ENCODE measurements at places on chromosomes 5 and 9.
A peak's percentile ranks its signal among the peaks of the same experiment; 100 is the strongest.

DNA sequence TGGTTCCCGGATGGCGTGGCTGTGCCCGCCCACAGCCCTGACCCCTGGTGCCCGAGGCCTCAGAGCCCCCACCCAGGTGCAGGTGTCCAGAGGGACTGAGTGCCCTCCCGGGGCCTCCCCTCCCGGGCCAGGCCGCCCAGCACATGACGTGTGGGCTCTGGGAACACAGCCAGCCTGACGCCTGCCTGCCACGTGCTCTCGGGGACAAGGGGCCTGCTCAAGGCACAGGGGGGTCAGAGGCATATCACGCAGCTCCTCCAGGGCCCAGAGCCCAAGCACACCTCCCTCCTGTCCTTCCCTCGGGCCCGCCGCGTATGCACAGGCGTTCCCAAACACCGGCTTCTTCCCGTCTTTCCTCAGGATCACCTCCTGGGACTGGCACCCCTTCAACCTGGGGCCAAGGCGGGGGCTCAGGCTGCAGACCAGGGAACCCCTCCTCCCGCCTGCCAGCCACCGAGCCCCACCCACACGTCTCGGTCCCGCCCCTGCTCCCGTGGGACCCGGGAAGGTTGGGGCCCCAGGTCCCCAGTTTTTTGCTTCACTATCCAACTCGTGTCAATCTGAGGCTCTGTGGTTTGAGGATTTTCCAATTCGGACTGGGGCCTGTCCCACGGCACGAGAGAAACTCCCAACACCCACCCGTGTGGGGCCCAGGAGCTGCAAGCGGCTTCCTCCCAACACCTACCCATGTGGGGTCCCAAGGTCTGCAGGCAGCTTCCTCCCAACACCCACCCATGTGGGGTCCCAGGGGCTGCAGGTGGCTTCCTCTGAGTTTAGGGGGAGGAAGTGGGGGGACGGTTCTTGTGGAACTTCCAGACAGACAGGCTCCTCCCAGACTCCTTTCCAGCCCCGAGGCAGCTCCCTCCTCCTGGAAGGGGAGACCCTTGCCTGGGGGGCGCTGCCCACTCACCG, 1.5 kb downstream of the LCN10 start:
- DNase-seq = no peak

- DNase-seq = no peak
Measured at GRCh38 chr5:14086261-14086660, 56.9 kb upstream of the TRIO start.

GRCh38 chr9:92525306-92525705, 10.5 kb downstream of the ECM2 start:
- no peak for DNase-seq

DNA sequence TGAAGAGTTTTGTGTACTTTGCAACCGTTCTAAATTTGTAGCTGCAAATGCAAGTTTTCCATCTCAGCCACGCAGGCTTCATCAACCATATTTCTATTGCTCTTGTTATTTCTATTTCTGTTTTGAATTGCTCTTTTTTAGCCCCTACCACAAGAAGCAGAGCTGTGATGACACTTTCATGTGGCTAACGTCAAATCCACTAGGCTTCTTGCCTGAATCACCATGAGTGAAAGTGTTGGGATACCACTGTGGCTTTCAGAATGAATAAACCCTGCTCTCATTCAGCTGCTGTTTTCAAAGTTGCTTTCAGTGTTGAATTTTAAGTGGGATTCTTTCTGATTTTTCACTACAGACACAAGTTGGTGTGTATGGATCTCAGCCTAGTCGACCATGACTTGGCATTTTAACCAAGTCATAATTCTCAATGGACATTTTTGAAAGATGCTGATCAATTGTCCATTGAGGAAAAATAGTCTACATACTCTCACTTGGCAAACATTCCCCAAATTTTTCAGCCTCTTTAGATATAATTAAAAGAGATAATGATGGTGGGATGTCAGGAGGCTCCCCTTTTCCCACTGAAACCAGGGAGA, 41.0 kb upstream of the MTAP start:
- DNase-seq = no peak

GRCh38 chr9:114382699-114383520, 4.9 kb downstream of the AKNA start:
- no peak for DNase-seq

- peak; percentile 98 for DNase-seq
Measured at GRCh38 chr9:117184173-117184572, 230.7 kb downstream of the ASTN2 start.

DNA sequence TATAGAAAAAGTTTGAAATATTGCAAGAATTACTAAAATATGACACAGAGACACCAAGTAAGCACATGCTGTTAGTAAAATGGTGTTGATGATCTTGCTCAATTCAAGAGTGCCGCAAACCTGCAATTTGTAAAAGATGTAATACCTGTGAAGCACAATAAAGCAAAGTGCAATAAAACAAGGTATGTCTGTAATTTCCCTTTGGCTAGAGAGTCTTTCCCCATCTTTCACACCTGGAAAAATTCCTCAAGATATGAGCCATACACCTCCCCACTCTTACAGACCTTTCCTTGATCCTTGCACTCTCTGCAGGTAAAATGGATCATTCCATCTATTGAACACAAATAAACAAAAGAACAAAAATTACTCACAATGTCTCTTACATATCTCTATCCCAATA, 597.8 kb downstream of the EFNA5 start:
- DNase-seq = no peak

- DNase-seq = peak; percentile 38
Measured at GRCh38 chr9:89996773-89997172, 392.0 kb downstream of the GADD45G start.

DNA sequence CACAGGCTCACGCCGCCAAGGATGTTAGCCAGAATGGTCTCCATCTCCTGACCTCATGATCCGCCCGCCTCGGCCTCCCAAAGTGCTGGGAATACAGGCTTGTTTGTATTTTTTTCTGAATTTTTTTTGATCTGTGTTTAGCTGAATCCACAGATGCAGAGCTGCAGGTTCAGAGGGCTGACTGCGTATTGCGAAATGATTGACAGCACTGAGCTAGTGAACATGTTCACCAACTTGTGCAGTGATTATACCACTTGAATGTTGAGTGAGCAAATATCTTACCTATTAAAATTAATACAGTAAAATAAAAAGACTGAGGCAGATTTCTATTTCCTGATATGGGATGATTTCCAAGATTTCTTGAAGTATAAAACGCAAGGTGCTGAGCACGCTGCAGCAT, 123.1 kb upstream of the PHYKPL start:
- no peak for DNase-seq

- DNase-seq = peak; percentile 92
Measured at GRCh38 chr5:51380603-51381207, 2.5 kb upstream of the ISL1 start.

- no peak for DNase-seq
Measured at GRCh38 chr5:140230373-140230772, 55.4 kb downstream of the CYSTM1 start.

Measured in NCI-H69 (cell line).